ENCODE measurements at places on chromosomes 6 and 20. TPM values are rescaled to one million over a fixed set of nuclear protein-coding genes. Genes with fewer than 3 reads are reported as not detected.

LRRC73 gene
- 0.09 TPM for total RNA-seq

FAM83C gene
- total RNA-seq, result not detected

PAQR8 gene
- 12.5 TPM for total RNA-seq

PLCB4 gene
- not detected for total RNA-seq

CABLES2 gene
- 15.6 TPM for total RNA-seq

KIAA1586 gene
- total RNA-seq, result 14.1 TPM

LAMP5 gene
- total RNA-seq, result not detected

GLP1R gene
- total RNA-seq, result not detected

EGFL8 gene
- total RNA-seq, result 13.1 TPM

MUCL3 gene
- not detected for total RNA-seq

GPLD1 gene
- total RNA-seq, result 0.58 TPM

EYA2 gene
- not detected for total RNA-seq

MUC22 gene
- not detected for total RNA-seq

KIF16B gene
- 4.1 TPM for total RNA-seq

SIRPB1 gene
- total RNA-seq, result 8.3 TPM

ZNF292 gene
- 47.9 TPM for total RNA-seq

ULBP3 gene
- 1.4 TPM for total RNA-seq

PLCB1 gene
- total RNA-seq, result 2.4 TPM

TRIM10 gene
- not detected for total RNA-seq

CD93 gene
- total RNA-seq, result 1.6 TPM

RPS18 gene
- 3,161 TPM for total RNA-seq

PPIL4 gene
- 18.7 TPM for total RNA-seq

BEND6 gene
- not detected for total RNA-seq

SPDEF gene
- total RNA-seq, result 0.12 TPM

EYS gene
- total RNA-seq, result not detected

CDH26 gene
- total RNA-seq, result 0.42 TPM

HAO1 gene
- not detected for total RNA-seq
